ENCODE measurements at places on chromosomes 12 and 14.

DNA sequence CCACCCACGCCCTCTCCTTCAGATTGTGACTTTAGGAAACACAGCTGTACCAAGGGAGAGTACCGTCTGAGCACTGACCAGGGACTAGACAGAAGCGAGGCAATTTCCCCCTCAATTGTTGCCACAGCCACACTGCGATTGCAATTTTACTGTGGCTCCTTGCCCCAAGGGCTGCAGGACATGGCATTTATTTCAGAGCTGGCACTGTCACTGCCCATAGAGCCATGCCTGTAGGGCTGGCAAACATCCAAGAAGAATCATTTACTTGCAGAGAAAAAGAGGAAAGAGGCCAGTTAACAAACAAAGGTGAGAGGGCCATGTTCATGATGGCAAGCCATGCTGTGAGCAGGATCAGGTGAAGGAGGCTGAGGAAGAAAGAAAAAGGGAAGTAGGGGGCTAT is 129.6 kb downstream of the EMP1 start:
- DNase-seq, result no peak

GRCh38 chr14:94173885-94174603 is at the start of gene PPP4R4:
PPP4R4 (plus strand) TSS chr14:94174322; CDS start chr14:94174466, 144 bp downstream.
- peak; percentile 97 for DNase-seq

GRCh38 chr12:6057700-6058099 is 66.8 kb downstream of the VWF start:
- DNase-seq, result no peak

GRCh38 chr12:74732164-74732784 is 194.6 kb downstream of the ATXN7L3B start:
- no peak for DNase-seq

- DNase-seq, result no peak
These were observed 7.1 kb upstream of the EP400 start for GRCh38 chr12:131942671-131943070.

GRCh38 chr14:104086661-104087461 is 1.4 kb downstream of the ASPG start:
- peak; percentile 62 for DNase-seq

- no peak for DNase-seq
These were observed 101.5 kb upstream of the CCDC91 start for GRCh38 chr12:28088566-28089272.

DNA sequence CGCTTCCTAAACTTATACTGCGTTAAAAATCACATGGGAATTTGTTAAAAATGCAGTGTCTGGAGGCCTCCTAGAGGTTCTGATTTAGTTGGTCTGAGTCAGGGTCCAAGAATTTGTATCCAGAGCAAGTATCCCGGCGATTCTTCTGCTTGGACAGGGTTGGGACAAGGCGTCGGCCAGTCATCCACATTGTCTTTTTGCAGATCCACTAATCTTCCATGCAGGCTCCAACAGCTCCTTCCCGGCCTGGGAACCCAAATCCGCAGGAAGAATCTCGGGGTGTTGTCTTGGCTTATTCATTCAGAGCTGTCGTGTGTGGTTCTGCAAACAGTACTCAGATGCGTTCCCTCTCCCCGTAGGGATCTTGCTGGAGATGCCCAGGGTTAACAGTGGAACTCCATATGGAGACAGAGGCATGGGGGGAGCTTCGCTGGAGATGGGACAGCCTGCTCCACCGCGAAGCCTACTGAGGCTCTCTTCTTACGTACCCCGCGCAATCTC is 25.3 kb downstream of the GPRC5D start:
- no peak for DNase-seq

- peak; percentile 85 for DNase-seq
These were observed 73.4 kb upstream of the ANO4 start for GRCh38 chr12:100721169-100721568.

GRCh38 chr14:55848964-55849363 is 269.0 kb downstream of the KTN1 start:
- no peak for DNase-seq

DNA sequence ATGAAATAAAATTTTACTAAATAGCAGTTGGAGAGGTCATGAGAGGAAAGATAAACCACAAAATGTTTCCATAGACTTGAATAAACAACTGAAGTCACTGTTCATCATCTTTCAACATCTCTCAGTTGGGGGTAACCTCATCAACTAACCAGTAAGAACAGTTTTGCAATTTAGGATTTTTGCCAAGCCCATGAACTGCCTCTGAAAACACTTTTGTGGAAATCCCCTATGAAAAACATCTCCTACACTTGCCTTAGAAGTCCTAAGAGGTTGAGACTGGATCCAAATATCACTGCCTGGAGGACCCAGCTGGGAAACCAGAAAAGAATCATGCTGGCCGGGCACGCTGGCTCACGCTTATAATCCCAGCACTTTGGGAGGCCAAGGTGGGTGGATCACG is 273.1 kb downstream of the C12orf50 start:
- DNase-seq, result no peak

DNA sequence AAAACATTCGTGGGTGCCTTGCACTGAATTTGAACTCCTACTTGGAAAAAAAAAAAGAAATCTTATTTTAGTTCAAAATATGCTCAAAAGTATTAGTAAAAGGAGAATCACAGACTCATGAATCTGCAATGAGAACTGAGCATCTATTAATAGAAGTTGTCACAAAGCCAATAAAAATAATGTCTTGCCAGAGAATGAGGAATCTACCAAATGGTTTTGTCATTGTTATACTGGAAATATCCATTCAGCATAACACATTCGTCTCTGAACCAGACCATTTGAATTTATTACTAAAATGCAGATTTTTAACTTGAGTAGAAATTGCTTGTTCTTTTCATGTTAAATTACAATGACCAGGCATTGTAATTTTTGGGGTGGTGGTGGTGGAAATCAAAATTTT is 11.6 kb upstream of the PTPRB start:
- DNase-seq, result no peak

DNA sequence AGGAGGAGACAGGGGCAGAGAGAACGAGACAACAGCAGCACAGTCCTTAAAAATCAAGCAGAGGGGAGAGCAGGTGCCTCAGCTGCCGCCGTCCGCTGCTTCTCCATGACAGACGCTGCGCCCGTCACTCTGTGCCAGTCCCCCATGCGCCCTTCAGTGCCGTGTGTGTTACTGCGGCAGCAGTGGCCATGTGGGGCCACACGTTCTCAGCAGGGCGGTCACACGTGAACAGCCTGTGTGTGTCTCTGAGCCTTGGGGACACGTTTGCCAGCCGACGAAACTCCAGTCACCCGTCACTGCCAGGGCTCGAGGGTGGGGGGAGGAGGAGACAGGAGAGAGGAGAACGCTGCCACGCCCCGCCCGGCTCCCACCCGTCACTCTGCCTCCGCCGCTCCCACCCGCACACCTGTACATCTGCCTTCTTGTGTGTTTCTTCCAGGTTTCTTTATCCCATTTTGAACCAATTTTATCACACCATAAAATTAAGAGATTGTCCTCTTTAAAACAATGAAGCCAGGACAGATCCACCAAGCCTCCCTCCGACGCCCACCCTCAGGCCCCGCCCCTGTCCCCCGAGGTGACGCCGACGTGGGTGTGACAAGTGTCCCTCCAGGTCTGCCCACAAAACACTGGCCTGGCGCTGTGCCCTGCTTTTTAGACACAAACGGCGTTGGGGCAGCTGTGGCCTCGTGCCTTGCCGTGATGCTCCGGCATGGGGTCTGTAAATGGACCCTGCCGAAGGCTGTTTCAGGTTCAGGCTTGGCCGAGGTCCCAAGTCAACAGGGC is 58.2 kb downstream of the GALNT9 start:
- peak; percentile 25 for DNase-seq

- DNase-seq, result no peak
These were observed 45.9 kb upstream of the CAND1 start for GRCh38 chr12:67223225-67223624.

DNA sequence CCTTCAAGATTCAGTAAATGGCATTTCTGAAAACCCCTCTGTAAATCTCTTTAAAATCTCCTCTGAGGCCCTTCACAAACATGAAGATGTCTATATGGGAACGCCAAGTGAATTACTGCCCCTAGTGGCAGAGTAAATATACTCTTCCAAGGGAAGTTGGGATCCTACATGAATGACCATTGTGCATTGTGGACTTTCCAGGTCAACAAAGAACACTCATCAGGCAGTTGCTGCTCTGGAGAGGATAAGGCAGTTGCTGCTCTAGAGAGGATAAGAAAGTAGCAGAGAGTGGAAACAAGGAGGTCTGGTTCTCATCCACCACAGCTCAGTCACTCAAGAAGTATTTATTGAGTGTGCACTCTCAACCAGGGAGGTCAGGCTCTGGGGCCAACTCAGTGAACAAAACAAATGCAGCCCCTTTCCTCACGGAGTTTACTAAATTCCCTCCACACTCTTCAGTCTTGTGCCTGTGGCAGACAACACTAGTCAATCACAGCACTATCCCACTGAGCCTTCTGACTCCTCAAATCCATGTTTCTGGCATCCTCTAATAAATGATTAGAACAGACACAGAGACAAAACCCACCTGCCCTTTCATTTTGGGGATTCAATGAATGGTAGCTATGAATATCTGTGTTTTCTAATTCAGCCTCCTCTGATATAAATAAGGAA is 52.9 kb downstream of the SVOP start:
- peak; percentile 16 for DNase-seq

DNA sequence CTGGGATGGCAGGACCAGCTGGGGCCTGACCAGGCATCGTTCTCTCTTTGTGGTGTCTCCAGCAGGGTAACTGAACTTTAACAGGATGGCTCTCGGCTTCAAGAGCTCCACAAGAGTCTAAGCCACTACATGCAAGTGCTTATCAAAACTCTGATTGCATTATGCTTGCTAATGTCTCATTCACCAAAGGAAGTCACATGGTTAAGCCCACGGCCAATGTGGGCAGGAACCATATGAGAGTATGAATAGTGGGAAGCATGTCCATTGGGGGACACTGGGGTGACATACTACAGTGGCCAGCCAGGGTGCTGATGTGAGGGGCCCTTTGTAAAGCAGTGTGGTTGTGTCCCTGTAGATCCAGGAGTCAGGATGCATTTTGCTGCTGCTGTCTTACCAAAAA is 35.0 kb upstream of the KCNA5 start:
- no peak for DNase-seq

GRCh38 chr12:18782827-18783226 is 44.9 kb downstream of the CAPZA3 start:
- DNase-seq, result no peak

DNA sequence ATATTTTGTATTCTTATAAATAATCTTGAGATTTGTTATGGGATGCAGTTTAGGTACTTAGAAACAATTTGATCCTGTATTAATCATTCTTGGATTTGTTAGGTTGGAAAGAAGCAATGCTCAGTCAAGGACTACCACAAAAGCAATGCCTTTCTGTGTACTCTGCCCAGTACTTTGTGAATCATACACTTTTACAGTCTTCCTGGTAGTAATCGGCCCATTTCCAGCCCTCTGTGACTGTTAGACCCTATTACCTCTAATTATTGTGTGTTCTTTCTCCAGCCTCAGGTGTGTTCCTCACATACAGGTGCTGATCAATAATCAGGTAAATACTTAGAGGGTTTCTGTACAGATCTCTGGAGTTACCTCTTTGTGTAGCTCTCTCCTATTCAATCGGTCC is 609.0 kb downstream of the KCNH5 start:
- no peak for DNase-seq

Data from NCI-H524 (cell line).